Endothelial cell of umbilical vein (primary cell): ENCODE measurements at places on chromosomes 5 and 9. TPM values are rescaled to one million over a fixed set of nuclear protein-coding genes. Genes with fewer than 3 reads are reported as not detected.
A peak's percentile ranks its signal among the peaks of the same experiment; 100 is the strongest.

DNA sequence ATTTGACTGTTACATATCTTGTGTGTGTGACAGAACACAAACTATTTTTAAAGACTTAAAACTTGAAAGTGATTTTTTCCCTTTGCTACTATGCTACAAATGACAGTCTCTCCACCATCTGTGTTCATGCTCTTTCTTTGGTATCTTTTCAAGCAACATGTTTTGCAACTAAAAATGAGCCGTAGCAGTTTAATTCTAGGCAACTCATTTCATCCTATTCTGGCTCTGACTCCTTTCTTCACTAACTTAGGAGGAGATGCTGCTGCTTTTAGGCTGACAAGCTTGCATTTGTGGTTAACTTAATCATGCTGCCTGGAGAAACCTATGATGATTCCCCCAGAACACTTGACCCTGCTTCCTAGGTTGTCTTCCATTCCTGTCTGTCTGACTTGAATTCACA is 100.6 kb downstream of the HACD4 start:
- no peak overlapping the region for H3K27ac ChIP-seq
- no peak overlapping the region for H3K4me3 ChIP-seq
- no peaks in the 10 kb centered on the region for H3K36me3 ChIP-seq
- no peaks in the 10 kb centered on the region for H3K27me3 ChIP-seq
- H3K4me1 ChIP-seq, result no peaks in the 10 kb centered on the region
- DNase-seq, result no peak

- H3K4me1 ChIP-seq, result no peaks in the 10 kb centered on the region
- DNase-seq, result no peak
- H3K27ac ChIP-seq, result no peak overlapping the region
- no peak overlapping the region for H3K4me3 ChIP-seq
- no peaks in the 10 kb centered on the region for H3K27me3 ChIP-seq
Observed at GRCh38 chr5:997001-997474, 11.6 kb upstream of the NKD2 start.

DNA sequence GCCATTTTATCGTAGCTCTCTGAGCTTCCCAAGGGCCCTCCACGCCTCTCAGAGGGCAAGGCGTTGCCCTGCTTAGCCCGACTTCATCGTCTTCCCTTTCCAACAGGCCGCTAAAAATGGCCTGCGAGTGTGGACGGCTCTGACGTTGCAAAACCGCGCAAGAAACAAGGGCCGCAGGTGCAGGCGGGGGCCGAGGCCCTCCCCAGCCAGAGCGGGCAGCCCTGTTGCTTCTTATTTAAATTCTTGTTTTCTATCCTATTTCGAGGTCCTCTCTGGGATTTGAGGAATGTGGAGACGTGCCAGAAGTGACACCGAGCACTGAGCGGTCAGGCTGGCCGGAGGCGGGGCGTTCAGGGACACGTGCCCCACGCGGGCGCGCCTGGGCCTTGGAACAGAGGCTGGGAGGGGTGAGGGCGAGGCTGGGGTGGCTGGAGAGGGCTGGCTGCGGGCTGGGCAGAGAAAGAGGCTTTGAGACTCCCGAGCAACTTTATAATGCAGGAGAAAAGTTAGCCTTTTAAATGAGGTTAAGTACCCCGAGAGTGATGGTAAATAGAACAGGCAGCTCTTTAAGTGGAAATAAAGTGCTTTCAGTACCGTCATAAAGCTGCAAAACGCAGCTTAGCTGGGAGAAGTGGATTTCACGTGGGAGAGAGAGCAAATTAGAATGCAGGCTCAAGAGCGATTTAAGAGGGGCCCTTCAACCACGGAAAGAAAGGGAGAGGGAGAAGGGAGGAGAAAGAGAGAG is 243.6 kb downstream of the AUH start:
- no peaks in the 10 kb centered on the region for H3K36me3 ChIP-seq
- H3K27ac ChIP-seq, result no peak overlapping the region
- peak overlapping the region; percentile 4 for H3K4me3 ChIP-seq
- H3K27me3 ChIP-seq, result peaks cover 5% of the 10 kb centered on the region

DNA sequence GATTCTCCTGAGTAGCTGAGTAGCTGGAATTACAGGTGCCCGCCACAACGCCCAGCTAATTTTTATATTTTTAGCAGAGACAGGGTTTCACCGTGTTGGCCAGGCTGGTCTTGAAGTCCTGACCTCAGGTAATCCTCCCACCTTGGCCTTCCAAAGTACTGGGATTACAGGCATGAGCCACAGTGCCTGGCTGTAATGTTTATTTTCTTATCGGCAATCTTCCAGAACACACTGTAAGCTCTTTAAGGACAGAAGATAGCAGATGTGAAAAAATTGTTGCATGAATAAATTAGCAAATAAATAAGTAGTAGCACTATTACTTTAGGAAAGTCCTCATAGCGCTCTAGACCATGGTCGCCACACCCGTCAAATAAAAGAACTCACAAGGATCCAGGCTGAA is 100.5 kb downstream of the ENC1 start:
- no peaks in the 10 kb centered on the region for H3K27me3 ChIP-seq
- peaks cover 17% of the 10 kb centered on the region for H3K4me1 ChIP-seq
- no peaks in the 10 kb centered on the region for H3K36me3 ChIP-seq
- no peak for DNase-seq
- no peak overlapping the region for H3K27ac ChIP-seq
- H3K4me3 ChIP-seq, result no peak overlapping the region

- peaks cover 15% of the 10 kb centered on the region for H3K4me1 ChIP-seq
- no peaks in the 10 kb centered on the region for H3K27me3 ChIP-seq
- DNase-seq, result no peak
- no peak overlapping the region for H3K4me3 ChIP-seq
Observed at GRCh38 chr5:124887223-124887622, 140.8 kb upstream of the ZNF608 start.

GRCh38 chr5:69042500-69042899 is 51.3 kb upstream of the SLC30A5 start:
- H3K4me1 ChIP-seq, result peaks cover 6% of the 10 kb centered on the region
- no peak overlapping the region for H3K4me3 ChIP-seq
- peaks cover 6% of the 10 kb centered on the region for H3K27me3 ChIP-seq
- no peaks in the 10 kb centered on the region for H3K36me3 ChIP-seq
- H3K27ac ChIP-seq, result no peak overlapping the region
- DNase-seq, result no peak

GRCh38 chr9:124502711-124503702 is 4.2 kb downstream of the NR5A1 start:
- H3K27ac ChIP-seq, result no peak overlapping the region
- H3K4me1 ChIP-seq, result no peaks in the 10 kb centered on the region
- no peak overlapping the region for H3K4me3 ChIP-seq
- H3K27me3 ChIP-seq, result peaks cover 41% of the 10 kb centered on the region
- DNase-seq, result no peak

GRCh38 chr9:94908011-94908563 is 181.6 kb downstream of the AOPEP start:
- no peak overlapping the region for H3K27ac ChIP-seq
- H3K4me3 ChIP-seq, result no peak overlapping the region
- H3K27me3 ChIP-seq, result no peaks in the 10 kb centered on the region
- no peaks in the 10 kb centered on the region for H3K36me3 ChIP-seq
- H3K4me1 ChIP-seq, result peaks cover 21% of the 10 kb centered on the region

DNA sequence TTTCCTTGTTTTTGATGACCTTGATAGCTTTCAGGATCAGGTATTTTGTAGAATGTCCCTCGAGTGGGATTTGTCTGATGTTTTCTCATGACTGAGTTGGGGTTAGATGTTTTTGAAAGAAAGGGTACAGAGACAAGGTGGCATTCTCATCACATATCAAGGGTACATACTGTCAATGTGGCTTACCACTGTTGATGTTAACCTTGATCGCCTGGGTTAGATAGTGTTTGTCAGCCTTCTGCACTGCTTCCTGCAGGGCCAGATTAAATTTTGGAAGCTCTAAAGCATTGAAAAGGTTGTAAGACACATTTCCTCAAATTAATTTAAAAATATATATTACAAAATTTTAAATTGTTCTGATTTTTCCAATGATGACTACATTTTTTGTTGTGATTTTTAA is 287.4 kb upstream of the ACTBL2 start:
- no peaks in the 10 kb centered on the region for H3K27me3 ChIP-seq
- H3K27ac ChIP-seq, result no peak overlapping the region
- H3K4me3 ChIP-seq, result no peak overlapping the region
- DNase-seq, result no peak

DNA sequence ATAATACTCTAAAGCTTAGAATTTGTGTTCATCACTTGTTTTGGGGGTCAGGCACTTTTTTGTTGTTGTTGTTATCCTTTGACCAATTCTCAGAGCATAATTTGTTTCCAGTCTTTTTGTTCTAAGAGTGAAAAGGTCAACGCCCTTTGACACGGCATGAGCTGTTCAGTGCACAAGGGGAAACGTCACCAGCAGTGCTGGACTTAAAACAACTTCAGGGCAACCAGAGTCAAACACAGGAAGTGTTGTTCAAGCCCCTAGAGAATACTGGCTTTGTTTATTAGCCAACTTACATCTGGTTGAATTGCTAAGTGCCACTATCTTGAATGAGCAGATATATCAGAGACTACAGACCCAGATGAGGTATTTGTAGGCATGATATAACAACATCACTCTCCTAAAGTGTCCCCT is 368.9 kb downstream of the TMEM161B start:
- H3K27ac ChIP-seq, result no peak overlapping the region
- no peak overlapping the region for H3K4me3 ChIP-seq
- H3K36me3 ChIP-seq, result no peaks in the 10 kb centered on the region

DNA sequence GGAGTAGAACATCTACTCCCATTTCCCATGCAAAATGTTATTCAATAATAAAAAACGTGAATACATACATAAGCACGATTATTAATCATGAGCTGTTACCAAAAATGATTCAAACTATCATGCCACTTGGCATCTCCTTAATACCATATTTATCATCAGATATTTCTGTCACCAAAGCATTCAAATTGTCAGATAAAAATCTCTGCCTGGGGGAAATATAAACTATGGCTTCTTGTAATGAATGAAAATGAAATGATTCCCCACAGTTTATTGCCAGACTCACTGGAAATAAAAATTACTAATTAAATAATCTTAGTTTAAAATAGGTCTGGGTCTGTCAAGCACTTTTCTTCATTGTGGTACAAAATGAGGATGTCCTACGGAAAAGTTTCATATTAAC is 265.4 kb downstream of the EDIL3 start:
- H3K27ac ChIP-seq, result no peak overlapping the region
- H3K36me3 ChIP-seq, result no peaks in the 10 kb centered on the region
- H3K4me1 ChIP-seq, result no peaks in the 10 kb centered on the region
- H3K4me3 ChIP-seq, result no peak overlapping the region

DNA sequence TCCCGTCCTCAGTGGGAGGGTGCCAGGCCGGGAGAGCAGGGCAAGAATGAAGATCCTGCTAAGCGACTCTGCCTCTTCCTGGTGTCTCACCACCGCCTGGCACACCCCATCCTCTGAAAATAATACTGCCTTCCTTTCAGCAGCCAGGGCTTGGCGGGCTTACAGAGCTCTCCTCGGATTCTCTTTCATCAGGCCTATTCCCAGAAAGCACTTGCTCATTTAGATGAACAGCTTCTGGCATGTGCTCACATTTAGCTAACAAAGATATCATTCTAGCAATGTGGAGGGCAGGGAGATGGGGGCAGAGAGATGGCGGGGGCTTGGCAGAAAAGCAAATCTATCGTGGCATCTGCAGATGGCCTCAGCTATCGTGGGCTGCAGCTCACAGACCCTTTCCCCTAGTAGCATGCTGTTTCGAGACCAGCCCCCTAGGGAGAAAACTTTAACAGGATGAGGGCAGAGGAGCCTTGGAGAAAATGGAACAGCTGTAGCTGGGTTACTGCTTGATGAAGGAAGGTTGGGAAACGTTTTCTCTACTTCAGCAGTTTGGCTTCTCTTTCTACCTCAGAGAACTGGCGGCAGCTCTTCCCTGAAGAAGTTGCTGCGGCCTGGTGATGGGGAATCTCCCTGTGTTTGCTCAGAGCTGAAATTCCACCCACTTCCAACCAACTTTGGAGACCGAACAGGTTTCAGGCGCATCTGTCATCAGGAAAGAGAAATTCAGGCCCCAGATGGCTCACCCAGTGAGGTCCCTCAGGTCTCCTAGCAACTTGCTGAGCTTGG is 102.1 kb downstream of the TMEM174 start:
- H3K36me3 ChIP-seq, result no peaks in the 10 kb centered on the region
- no peaks in the 10 kb centered on the region for H3K4me1 ChIP-seq
- H3K27me3 ChIP-seq, result peaks cover 76% of the 10 kb centered on the region
- no peak overlapping the region for H3K4me3 ChIP-seq
- DNase-seq, result no peak

GRCh38 chr9:120403543-120403856 is 176.5 kb downstream of the CDK5RAP2 start:
- no peak overlapping the region for H3K27ac ChIP-seq
- H3K36me3 ChIP-seq, result peaks cover 20% of the 10 kb centered on the region
- no peaks in the 10 kb centered on the region for H3K4me1 ChIP-seq
- H3K4me3 ChIP-seq, result no peak overlapping the region
- H3K27me3 ChIP-seq, result no peaks in the 10 kb centered on the region

- no peaks in the 10 kb centered on the region for H3K4me1 ChIP-seq
- peaks cover 2% of the 10 kb centered on the region for H3K27me3 ChIP-seq
- DNase-seq, result no peak
Observed at GRCh38 chr5:6545770-6546690, 86.8 kb downstream of the NSUN2 start.

DNA sequence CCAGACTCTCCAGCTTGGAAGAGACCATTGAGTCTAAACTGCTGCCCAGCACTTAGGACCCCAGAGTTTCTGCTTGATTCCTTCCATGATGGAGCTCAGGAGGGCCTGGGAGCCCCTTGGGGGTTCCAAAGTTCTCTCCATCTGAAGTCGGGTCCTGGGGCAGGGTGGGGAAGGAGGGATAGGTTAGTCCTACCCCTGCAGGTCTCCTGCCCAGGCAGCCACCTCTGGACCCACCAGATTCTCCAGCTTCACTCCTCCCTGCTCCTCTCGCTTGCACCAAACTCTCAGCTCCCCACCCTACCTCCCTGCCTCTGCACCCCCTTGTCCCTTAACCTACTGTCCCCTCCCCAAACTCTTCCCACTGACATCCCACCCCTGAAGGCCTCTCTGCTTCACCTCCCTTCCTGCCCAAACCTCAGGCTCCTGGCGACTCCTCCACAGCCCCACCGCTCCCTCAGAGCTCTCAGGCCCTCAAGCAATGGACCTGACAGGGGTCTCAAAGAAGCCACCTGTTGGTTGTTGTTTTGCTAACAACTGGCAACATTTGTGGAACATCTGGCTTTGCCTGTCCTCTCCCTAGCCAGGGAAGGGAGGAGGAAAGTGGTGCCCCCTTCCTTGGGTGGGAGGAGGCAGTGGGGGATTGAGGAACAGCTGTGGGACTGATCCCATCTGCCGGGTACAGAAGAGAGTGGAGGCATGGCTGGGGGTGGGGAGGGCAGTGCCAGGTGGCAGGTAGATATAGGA is 137.5 kb downstream of the RGS3 start:
- peaks cover 20% of the 10 kb centered on the region for H3K36me3 ChIP-seq
- H3K4me1 ChIP-seq, result peaks cover 58% of the 10 kb centered on the region
- H3K4me3 ChIP-seq, result no peak overlapping the region
- no peak for DNase-seq
- no peaks in the 10 kb centered on the region for H3K27me3 ChIP-seq

- H3K27me3 ChIP-seq, result no peaks in the 10 kb centered on the region
- no peak overlapping the region for H3K4me3 ChIP-seq
- H3K4me1 ChIP-seq, result no peaks in the 10 kb centered on the region
- H3K27ac ChIP-seq, result no peak overlapping the region
- no peak for DNase-seq
- H3K36me3 ChIP-seq, result no peaks in the 10 kb centered on the region
Observed at GRCh38 chr9:39587844-39588499, 232.5 kb downstream of the SPATA31A1 start.

GRCh38 chr9:10005206-10005605 is 607.6 kb downstream of the PTPRD start:
- H3K36me3 ChIP-seq, result no peaks in the 10 kb centered on the region
- no peaks in the 10 kb centered on the region for H3K27me3 ChIP-seq
- H3K4me1 ChIP-seq, result peaks cover 20% of the 10 kb centered on the region
- no peak overlapping the region for H3K4me3 ChIP-seq

The LHX3 gene
- not detected in 2 replicates for total RNA-seq

The FNIP1 gene
- 25.6 and 27.3 TPM in 2 replicates for total RNA-seq

The SNCB gene
- total RNA-seq, result not detected in 2 replicates

The BTNL9 gene
- total RNA-seq, result 0.13 TPM in 1 of 2 replicates, not detected in the other

The ZBTB26 gene
- 4.8 and 5.0 TPM in 2 replicates for total RNA-seq

The SLCO4C1 gene
- total RNA-seq, result not detected in 2 replicates
